ENCODE measurements at places on chromosomes 11 and 22.

DNA sequence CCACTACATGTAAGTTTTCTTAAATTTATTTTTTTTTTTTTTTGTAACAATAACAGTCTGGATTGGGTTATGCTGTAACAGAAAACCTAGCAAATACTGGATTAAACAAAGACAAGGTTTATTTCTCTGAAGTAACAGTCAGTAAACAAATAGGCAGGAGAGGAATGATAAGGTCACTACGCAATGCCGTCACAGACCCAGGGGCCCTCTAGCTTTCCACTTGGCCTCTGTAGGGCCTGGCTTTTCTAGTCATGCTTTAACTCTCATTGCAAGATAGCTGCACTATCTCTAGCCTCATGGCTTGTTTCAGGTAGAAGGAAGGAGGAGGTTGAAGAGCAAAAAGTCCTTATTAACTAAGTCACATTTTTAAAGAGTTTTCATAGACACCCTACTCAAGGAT lies 6.5 kb downstream of the OR10A6 start:
- DNase-seq: no peak

DNA sequence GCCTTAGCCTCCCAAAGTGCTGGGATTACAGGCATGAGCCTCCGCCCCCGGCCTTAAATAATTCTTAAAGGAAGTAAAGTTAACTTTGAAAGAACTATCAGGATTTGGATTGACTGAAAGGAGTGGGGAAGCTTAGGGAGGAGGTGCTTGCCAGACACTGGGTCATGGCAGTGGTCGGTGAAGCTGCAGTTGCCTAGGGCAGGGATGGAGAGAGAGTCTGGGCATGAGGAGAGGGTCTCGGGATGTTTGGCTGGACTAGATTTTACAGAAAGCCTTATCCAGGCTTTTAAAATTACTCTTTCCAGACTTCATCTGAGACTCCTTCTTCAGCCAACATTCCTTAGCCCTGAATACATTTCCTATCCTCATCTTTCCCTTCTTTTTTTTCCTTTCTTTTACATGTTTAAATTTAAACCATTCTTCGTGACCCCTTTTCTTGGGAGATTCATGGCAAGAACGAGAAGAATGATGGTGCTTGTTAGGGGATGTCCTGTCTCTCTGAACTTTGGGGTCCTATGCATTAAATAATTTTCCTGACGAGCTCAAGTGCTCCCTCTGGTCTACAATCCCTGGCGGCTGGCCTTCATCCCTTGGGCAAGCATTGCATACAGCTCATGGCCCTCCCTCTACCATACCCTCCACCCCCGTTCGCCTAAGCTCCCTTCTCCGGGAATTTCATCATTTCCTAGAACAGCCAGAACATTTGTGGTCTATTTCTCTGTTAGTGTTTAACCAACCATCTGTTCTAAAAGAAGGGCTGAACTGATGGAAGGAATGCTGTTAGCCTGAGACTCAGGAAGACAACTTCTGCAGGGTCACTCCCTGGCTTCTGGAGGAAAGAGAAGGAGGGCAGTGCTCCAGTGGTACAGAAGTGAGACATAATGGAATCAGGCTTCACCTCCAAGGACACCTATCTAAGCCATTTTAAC lies at the start of gene NNMT:
Gene NNMT, plus strand, starts transcription at position 724 of the 929 bp plus-strand sequence. Its CDS starts 158 bp downstream, at position 882.
- no peak for DNase-seq

- DNase-seq: no peak
Measured at GRCh38 chr11:33307984-33308383, 50.8 kb downstream of the HIPK3 start.

GRCh38 chr11:31608995-31609394 lies 99.4 kb downstream of the ELP4 start:
- no peak for DNase-seq

All from NCI-H1436 (cell line).